ENCODE measurements at places on chromosomes 5 and 9. TPM values are rescaled to one million over a fixed set of nuclear protein-coding genes. Genes with fewer than 3 reads are reported as not detected.

Gene ZNG1A
- total RNA-seq = 39.4 TPM

Gene RASEF
- 18.9 TPM for total RNA-seq

GRCh38 chr5:65886387-65886786 lies 40.0 kb upstream of the ERBIN start:
- no peaks in the 10 kb centered on the region for H3K36me3 ChIP-seq
- no peak overlapping the region for H3K27ac ChIP-seq
- no peaks in the 10 kb centered on the region for H3K27me3 ChIP-seq
- DNase-seq = no peak
- H3K4me3 ChIP-seq = no peak overlapping the region

GRCh38 chr5:171736976-171737891 lies 48.4 kb upstream of the SMIM23 start:
- DNase-seq = no peak
- H3K36me3 ChIP-seq = no peaks in the 10 kb centered on the region
- no peak overlapping the region for H3K4me3 ChIP-seq
- H3K27me3 ChIP-seq = no peaks in the 10 kb centered on the region

DNA sequence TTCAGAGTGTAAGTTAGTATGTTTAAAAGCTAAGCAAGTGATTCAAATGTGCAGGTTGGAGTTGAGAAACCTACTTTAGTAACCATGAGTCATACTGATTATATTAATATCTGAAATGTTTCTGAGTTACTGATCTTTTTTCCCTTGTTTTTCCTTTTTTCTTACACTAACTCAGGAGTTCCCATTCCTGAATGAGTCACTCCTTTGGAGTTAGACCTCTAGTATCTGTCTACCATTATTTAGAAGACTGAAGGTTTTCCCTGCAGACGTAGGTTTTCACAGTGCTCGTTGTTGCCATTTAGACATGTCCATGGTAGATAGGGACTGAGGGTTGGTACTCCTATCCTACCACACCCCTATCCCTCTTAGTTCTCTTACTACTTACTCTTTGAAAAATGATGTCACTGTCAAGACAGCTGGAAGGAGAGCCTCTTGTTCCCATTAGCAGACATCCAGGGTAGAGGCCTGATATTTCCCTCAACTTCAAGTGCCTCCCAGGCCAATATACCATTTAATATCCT lies 20.2 kb downstream of the OCLN start:
- no peak overlapping the region for H3K4me3 ChIP-seq
- DNase-seq = peak; percentile 41
- no peaks in the 10 kb centered on the region for H3K36me3 ChIP-seq
- no peaks in the 10 kb centered on the region for H3K27me3 ChIP-seq

- H3K4me1 ChIP-seq = no peaks in the 10 kb centered on the region
- DNase-seq = no peak
- H3K27ac ChIP-seq = no peak overlapping the region
- no peaks in the 10 kb centered on the region for H3K27me3 ChIP-seq
Observed at GRCh38 chr5:54667136-54667535, 149.6 kb downstream of the SNX18 start.
